Esophagus muscularis mucosa (tissue), 4 donors: ENCODE measurements at places on chromosomes 7 and 10. TPM values are rescaled to one million over a fixed set of nuclear protein-coding genes. Genes with fewer than 3 reads are reported as not detected.

The MYOZ1 gene
- total RNA-seq: 0.29 TPM

The LDB3 gene
- total RNA-seq: 19.1 TPM

The SCD gene
- 7.1 TPM for total RNA-seq

The PCLO gene
- total RNA-seq: 2.9 TPM

The PKD2L1 gene
- not detected for total RNA-seq

GRCh38 chr10:130354976-130355795 is 219.0 kb downstream of the GLRX3 start:
- no peaks in the 10 kb centered on the region for H3K36me3 ChIP-seq
- DNase-seq: no peak
- H3K4me1 ChIP-seq: no peaks in the 10 kb centered on the region
- H3K27me3 ChIP-seq: peaks cover 7% of the 10 kb centered on the region

DNA sequence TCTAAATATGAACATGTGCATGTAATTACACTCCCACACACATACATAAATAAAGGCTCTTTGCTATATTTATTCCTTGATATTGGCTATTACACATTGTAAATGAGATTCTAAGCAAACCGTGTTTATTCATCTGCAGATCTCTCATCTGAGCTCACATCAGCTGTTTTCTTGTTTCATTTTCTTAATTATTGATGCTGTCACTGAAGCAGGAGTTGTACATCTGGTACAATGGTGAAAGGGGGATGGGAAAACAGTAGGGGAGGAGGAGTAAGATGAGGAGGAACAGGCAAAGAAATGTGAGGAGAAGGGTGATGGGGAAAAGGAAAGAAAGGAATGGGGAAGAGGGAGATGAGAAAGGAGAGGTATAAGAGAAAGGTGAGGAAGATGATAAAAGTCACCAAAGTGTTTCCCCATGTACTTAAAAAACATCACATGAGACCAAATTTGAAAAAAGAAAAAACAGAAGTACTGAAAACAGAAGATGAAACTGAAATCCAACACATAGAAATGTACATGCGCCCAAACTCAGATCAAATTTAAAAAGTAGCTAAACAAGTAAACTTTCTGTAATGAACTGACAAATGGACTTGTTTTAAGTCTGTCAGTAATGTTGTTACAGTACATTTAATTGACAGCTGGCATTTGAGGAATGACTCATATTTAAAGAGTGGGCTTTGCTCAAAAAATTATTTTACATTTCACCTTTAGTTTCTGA is 472.2 kb downstream of the ARL4A start:
- H3K27ac ChIP-seq: no peak overlapping the region
- H3K4me1 ChIP-seq: no peaks in the 10 kb centered on the region
- no peak for DNase-seq
- H3K4me3 ChIP-seq: no peak overlapping the region

DNA sequence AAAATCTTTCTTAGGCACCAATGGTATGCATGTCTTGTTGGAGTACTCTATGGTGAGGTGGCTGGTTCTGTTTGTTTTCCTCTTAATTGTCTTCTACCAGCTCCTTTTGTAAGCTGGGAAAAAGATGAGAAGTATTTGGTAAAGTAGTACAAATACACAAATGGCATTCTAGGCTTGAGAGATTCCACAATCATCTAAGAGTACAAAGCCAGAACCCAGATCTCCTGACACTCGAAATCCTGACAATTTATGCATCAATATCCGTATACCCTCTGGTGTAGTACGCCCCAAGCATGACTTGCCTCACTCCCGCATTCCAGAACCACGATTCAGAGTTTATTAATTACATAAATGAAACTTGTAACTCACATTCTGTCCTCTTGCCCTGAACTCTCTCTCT is 43.5 kb downstream of the CDCA7L start:
- H3K27me3 ChIP-seq: no peaks in the 10 kb centered on the region
- no peak for DNase-seq
- H3K27ac ChIP-seq: no peak overlapping the region
- no peaks in the 10 kb centered on the region for H3K4me1 ChIP-seq
- no peak overlapping the region for H3K4me3 ChIP-seq

- no peak overlapping the region for H3K27ac ChIP-seq
- DNase-seq: no peak
- H3K36me3 ChIP-seq: no peaks in the 10 kb centered on the region
- H3K4me1 ChIP-seq: no peaks in the 10 kb centered on the region
Observed at GRCh38 chr7:147525325-147525724, 1065.2 kb upstream of the C7orf33 start.

DNA sequence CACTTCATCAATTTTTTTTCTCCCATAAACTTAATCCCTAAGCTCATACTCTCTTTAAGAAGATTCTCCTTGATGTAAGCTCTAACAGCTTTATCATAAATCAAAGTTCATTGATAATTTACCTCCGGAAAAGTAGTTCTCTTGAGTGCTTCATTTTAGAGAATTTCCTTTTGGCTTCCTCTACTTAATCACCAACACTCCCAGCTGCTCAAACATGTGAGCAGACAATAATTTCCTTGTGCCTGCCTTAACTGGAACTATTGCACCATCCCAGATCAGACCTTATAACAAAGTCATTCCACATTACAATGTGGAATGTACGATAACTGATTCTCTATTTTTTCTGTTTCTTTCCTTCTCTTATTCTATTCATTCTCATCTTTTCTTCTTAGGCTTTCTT is 5.9 kb downstream of the FEZF1 start:
- H3K4me3 ChIP-seq: no peak overlapping the region
- H3K4me1 ChIP-seq: peaks cover 22% of the 10 kb centered on the region
- no peak overlapping the region for H3K27ac ChIP-seq
- no peak for DNase-seq
- no peaks in the 10 kb centered on the region for H3K36me3 ChIP-seq
- H3K27me3 ChIP-seq: peaks cover 80% of the 10 kb centered on the region

DNA sequence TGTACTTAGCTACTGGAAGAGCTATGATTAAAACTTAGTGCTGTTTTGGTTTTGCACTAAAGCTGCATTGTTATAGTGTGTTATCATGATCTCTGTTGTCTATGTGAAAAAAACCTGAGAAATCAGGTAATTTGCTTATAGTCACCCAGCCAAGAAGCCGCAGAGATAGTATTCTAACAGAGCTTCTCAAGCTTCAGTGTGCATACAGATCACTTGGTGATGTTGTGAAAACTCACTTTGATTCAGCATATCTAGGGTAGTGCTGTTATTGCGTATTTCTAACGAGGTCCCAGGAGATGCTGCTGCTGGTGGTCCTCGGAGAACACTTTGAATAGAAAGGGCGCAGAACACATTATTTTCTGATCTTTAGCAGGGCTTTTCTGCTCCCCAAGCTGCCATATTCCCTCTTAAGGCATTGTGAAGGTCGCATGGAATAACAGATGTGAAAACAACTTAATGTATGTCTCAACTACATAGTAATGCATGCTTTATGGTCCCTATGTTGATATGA is 68.4 kb upstream of the PDCD4 start:
- no peak overlapping the region for H3K4me3 ChIP-seq
- DNase-seq: no peak
- H3K27me3 ChIP-seq: no peaks in the 10 kb centered on the region
- peak overlapping the region; percentile 65 for H3K27ac ChIP-seq
- no peaks in the 10 kb centered on the region for H3K36me3 ChIP-seq
- H3K4me1 ChIP-seq: peaks cover 25% of the 10 kb centered on the region

DNA sequence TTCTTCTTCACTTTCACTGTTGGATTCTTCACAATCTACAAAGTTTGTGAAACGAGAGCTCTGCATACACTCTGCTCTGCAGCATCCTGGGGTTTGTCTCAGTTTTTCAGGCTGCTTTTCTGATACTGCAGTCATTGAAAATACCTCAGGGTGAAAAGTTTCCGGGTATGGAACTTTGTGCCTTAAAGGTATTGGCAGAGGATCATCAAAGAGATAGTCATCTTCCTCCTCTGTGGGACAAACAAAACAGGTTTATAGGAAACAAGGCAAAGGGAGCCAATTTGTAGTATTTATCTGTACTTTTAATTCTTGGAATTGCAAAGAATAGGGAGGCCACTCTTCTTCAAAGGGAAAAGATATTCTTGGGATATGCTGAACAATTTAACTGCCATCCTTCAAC is 30.4 kb downstream of the SUV39H2 start:
- H3K4me3 ChIP-seq: no peak overlapping the region
- H3K27me3 ChIP-seq: no peaks in the 10 kb centered on the region
- no peak for DNase-seq
- H3K27ac ChIP-seq: no peak overlapping the region
- H3K36me3 ChIP-seq: peaks cover 14% of the 10 kb centered on the region

DNA sequence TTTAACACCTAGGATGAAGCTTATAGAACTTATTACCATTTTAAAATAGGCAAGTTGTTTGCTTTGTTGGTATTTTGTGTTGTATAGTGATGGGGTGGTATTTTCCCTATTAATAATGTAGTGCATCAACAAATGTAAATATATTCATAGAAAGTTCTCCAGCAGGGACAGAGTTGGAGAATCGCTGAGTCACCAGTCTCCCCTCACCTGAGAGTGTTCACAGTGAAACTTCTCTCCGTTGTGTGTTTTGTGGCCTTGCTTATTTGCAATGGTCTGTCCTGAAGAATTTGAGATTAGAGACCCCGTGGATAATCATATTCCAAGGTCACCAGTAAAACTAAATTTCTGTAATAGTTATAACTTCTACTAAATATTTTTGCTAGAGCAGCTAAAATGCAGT is 51.0 kb downstream of the HDAC9 start:
- no peak overlapping the region for H3K27ac ChIP-seq
- DNase-seq: no peak
- H3K36me3 ChIP-seq: no peaks in the 10 kb centered on the region
- H3K4me1 ChIP-seq: peaks cover 4% of the 10 kb centered on the region
- H3K27me3 ChIP-seq: no peaks in the 10 kb centered on the region
- no peak overlapping the region for H3K4me3 ChIP-seq

DNA sequence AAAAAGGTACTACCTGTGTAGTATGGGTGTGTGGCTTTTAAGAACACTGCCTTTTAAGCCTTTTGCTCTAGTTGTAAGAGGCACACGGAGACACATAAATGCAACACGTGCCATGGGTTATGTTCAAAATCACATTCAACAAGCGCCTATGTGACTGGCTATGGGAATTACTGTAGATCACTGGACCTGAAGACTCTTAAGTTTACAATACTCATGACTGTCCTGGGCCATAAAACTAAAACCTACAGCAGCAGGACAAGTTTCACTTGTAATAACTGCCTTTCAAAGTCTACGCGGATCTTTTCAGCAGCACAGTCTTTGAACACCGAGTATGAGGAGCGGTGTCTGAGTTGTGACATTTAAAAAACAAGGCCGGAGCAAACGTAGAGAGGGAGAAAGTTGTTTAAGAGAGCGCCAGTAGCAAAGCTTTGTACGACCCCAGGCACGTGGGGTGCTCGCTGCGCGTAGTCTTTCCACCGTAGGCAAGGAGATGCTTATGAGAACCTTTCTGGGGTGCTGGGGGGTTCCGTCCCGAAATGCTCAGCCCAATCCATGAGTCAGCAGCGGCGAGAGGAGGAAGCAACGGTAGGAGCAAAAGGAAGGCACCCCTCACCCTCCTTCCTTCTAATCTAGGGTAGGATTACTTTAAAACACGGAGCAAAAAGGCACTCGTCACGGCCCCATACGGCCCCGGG is 662 bp downstream of the DNAJC2 start:
- no peak for DNase-seq
- H3K27me3 ChIP-seq: no peaks in the 10 kb centered on the region
- peaks cover 49% of the 10 kb centered on the region for H3K4me1 ChIP-seq
- peaks cover 13% of the 10 kb centered on the region for H3K36me3 ChIP-seq
- peak overlapping the region; percentile 99 for H3K4me3 ChIP-seq

DNA sequence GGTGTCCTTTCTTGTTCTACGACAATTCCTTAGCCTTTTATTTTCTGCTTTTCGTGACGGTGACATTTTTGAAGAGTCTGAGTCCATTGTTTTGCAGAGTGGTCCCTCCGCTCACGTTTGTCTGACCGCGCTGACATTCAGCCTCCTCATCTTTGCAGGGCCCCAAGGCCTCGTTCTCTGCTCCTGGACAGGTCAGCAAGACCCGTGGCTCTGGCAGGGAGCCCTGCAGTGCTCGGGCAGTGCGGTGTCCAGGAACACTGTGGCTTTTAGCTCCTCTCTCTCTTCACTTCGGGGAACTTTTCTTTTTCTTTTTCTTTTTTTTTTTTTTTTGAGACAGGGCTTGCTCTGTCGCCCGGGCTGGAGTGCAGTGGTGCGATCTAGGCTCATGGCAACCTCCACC is 142.5 kb downstream of the DNAJB6 start:
- no peaks in the 10 kb centered on the region for H3K27me3 ChIP-seq
- DNase-seq: no peak
- no peaks in the 10 kb centered on the region for H3K36me3 ChIP-seq
- H3K4me3 ChIP-seq: no peak overlapping the region

DNA sequence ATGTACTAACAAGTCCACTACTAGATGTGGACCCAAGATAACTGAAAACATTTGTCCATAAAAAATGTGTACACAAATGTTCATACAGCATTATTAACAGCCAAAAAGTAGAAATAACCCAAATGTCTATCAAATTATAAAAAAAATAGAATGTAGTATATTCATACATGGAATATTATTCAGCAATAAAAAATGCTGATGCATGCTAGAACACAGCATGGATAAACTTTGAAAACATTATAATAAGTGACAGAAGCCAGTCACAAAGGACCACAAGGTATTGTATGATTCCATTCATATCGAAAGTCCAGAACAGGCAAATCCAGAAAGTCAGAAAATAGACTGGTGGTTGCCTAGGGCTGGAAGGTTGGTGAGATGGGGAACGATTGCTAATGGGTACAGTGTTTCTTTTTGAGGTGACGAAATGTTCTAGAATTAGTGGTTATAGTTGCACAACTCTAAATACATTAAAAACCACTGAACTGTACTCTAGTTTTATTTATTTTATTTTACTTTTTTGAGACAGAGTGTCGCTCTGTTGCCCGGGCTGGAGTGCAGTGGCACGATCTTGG is 43.3 kb upstream of the ANLN start:
- peaks cover 14% of the 10 kb centered on the region for H3K4me1 ChIP-seq
- H3K4me3 ChIP-seq: no peak overlapping the region
- H3K36me3 ChIP-seq: no peaks in the 10 kb centered on the region
- no peaks in the 10 kb centered on the region for H3K27me3 ChIP-seq

DNA sequence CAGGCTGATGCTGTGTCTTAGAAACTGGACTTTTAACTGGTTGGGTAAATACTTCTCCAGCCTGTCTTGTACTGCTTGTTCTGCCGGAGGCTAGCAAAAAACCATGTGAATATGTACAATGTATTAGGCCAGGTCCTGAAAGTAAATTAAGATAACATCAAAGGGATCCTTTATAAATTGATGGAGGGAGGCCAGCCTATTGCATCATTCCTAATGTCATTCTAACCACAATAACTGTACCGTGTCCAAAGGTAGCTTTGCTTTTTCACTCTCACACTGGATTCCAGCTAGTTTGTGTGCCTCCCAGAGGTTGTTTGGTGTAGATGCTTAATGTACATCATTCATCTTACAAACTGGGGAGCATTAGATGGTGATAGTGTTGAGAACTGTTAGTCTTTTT is 91.2 kb upstream of the SEM1 start:
- no peaks in the 10 kb centered on the region for H3K27me3 ChIP-seq
- H3K4me3 ChIP-seq: no peak overlapping the region
- no peak overlapping the region for H3K27ac ChIP-seq
- H3K4me1 ChIP-seq: no peaks in the 10 kb centered on the region

GRCh38 chr10:22683140-22683389 is 31.3 kb downstream of the PIP4K2A start:
- H3K36me3 ChIP-seq: no peaks in the 10 kb centered on the region
- no peak for DNase-seq
- no peaks in the 10 kb centered on the region for H3K27me3 ChIP-seq
- H3K4me1 ChIP-seq: peaks cover 31% of the 10 kb centered on the region
